ENCODE measurements at places on chromosomes 3 and 15. TPM values are rescaled to one million over a fixed set of nuclear protein-coding genes. Genes with fewer than 3 reads are reported as not detected.
A peak's percentile ranks its signal among the peaks of the same experiment; 100 is the strongest.

DNA sequence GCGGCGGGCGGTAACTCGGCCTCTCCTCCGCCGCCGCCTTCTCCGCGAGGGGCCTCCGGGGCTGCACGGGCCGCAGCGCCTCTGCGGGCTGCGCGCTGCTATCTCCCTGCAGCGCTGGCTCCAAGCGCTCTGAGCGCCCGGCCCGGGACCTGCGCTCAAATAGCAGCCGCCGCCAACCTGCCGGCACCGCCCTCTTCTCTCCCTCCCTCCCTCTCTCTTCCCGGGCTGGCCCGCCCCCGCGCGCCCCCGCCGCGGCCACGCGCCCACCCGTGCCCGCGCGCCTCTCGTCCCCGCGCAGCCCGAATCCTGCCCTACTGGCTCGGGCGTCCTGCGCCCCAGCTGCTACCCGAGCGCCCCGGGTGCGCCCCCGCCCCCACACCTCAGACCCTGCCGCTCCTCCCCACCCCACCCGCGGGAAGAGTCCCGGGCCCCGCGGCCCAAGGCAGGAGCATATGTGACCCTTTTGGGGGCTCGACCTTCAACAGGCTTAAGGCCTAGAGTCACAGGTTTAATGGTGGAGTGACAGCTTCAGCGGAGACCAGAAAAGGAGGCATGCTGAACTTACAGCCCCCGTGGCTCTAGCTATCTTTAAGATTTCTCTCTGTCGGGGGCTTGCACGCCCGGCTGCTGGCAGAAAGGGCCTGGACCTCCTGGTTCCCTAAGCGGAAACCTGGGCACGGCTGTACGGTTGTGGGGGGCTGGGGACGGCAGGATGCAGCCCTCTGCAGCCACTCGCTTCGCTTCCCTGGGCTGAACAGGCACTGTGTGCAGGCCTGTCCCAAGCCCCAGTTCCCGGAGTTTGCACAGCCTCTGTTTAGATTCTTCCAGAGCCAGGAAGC, at the start of gene CACNA2D2:
Gene CACNA2D2 (minus strand): TSS at position 131 of the 839 bp plus-strand sequence. CDS start 211 bp downstream, outside the sequence.
- peak; percentile 38 for DNase-seq

- DNase-seq, result no peak
Observed at GRCh38 chr15:83658430-83659416, 4.8 kb downstream of the ADAMTSL3 start.

GRCh38 chr3:177375316-177375715, 178.0 kb upstream of the TBL1XR1 start:
- no peak for DNase-seq

- DNase-seq, result no peak
Observed at GRCh38 chr15:92600856-92601255, 54.7 kb downstream of the FAM174B start.

DNA sequence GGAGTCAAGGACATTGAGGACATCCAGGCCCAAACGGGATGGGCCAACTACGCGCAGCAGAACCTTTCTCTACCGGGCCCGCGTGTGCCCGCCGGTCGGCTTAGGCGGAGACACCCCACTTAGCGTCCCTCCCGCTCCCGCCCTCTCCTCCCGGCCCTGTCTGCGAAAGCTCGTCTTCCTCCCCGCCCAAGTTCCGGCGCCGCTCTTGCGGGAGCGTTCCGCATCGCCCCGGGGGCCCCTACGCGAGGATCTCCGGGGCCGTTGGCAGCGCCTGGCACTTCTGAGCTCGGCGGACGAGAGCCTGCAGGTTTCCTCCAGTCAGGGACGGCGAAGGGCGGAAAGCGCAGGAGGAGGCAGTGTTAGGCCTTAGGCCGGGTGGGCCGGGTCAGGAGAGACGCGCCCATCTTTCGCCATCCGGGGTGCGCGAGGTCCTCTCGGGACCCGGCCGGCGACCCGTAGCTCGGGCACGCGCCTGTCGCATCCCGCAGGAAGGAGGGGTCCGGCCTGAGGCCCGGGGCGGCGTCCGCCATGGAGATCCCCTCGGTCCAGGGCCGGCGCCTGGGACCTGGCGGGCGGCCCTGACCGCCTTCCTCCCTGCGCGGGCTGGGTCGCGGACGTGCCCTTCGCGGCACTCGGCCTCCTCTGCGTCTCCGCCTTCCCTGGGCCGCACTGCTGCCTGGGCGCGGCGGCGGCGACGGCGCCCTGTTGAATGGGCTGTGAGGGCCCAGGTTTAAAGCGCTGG, at the start of gene FEM1B:
Gene FEM1B (plus strand): TSS at position 143 of the 742 bp plus-strand sequence. CDS start 673 bp downstream, outside the sequence.
- peak; percentile 96 for DNase-seq

DNA sequence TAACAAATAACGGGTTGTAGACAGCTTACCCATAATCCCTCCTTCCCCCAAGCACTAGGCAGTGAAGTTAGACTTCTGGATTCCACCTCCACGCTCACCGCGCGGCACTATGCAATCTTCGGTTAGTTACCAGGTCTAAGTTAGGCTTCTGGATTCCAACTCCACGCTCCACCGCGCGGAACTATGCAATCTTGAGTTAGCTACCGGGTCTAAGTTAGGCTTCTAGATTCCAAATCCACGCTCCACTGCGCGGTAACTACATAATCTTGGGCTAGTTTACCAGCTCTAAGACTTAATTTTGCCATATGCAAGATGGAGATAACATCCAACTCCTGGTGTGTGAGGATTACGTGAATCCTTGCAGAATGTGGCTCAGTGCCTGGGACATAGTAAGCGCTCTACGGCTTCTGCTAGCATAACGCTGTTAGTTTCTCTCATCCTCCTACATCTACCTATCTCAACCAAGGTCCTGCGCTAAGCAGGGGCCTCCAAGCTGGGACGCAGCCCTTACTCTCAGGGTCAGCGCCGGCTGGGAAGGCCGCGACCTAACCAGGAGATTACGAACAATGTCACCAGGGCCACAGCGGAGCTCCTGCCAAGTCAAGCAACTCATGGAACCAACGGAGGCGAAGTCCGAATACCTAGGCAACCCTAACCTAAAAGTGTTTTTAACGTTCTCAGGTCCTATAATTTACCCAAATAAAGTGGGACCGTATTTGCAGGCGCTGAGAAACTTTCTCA, 497 bp upstream of the RPLP1 start:
- peak; percentile 66 for DNase-seq

DNA sequence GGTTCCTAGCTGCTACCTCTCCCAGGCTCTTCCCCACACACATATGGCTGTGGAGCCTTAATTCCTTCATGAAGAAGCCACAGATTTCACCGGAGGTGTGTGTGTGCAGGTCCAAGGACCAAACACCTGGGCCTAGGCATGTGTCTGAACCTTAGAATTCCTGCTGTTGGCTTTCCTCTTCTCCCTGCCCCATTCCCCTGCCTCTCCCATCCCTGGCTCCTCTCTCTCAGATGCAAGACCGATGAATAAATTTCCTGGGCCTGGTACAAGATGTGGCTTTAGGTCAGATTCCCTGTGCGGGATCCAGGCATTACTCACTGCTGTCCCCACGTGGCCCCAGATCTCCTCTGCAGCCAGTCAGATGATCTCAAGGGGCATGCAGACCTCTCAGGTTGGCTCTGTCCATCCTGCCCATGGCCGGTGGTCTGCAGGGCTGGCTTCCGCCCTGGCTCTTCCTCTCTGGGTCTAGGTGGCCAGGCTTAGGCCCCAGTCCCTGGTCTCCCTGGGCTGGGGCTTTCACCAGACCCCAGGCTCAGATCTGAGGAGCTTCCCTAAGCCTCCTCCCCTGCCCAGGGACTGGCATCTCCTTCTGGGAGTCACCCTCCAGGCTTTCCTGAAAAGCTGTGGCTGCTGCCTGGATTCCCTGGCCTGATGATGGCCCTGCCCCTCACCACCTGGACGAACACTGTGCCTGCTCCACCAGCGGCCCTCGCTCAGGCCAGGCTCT, 20.5 kb downstream of the CCR9 start:
- DNase-seq, result peak; percentile 92

DNA sequence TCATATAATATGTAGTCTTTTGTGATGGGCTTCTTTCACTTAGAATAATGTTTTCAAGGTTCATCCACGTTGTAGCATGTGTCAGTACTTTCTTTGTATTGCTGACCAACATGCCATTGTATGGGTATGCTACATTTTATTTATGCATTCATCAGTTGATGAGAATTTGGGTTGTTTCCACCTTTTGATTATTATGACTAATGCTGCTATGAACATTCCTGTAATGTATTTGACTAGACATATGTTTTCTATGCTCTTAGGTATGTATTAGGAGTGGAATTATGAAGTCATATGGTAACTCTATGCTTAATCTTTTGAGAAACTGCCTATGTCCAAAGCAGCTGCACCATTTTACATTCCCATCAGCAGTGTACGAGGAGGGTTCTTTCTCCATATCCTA, 3.2 kb upstream of the PODXL2 start:
- DNase-seq, result no peak

DNA sequence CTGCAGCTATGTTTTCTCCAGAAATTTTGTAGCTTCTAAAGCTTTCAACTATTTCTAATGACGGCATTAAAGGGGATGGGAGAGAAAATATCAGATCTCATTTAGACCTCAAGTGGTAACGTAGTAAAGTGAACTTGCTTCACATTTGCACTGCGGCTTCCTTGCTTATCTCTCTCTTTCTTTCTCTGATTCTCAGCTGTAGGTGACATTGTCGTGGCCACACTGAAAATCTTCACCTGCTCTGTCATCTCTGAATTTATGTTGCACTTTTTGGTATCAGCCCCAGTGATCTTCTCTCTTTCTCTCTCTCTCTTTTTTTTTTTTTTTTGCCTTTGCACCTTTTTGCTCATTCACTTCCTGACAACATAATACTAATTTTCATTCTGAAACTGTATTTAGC, 254.1 kb upstream of the SATB1 start:
- no peak for DNase-seq

GRCh38 chr3:63387568-63387967, 109.5 kb downstream of the SYNPR start:
- peak; percentile 59 for DNase-seq

GRCh38 chr15:99438691-99439523, 126.9 kb upstream of the MEF2A start:
- DNase-seq, result peak; percentile 10

DNA sequence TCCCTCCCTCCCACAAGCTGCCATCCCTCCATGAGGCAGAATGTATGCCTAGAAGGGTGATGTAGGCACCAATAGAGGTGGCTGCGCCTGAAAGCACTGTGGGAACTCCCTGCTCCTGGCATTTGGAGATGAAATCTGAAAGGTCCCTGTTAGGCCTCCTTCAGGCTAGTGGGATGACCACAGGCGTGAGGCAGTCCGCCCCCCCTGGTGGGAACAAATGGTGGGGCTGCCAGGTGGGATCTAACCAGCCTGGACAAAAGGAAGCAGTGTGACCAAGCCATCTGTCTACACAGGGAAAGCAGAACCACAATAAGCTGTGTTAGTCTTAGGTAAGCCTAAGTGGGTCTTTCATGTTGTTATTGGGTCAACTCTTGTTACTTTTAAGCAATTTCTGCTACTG, 25.3 kb downstream of the IL5RA start:
- no peak for DNase-seq

CYP11A1 gene
- polyA plus RNA-seq, result 1.9 TPM

SERINC4 gene
- polyA plus RNA-seq, result not detected

MB21D2 gene
- 10.9 TPM for polyA plus RNA-seq

LRRC2 gene
- polyA plus RNA-seq, result 16.7 TPM

HRG gene
- polyA plus RNA-seq, result not detected

All from GM23248 (cell line).